ENCODE measurements at places on chromosomes 16 and 17.

- no peak for DNase-seq
Observed at GRCh38 chr16:75304521-75305363, 53.3 kb upstream of the BCAR1 start.

DNA sequence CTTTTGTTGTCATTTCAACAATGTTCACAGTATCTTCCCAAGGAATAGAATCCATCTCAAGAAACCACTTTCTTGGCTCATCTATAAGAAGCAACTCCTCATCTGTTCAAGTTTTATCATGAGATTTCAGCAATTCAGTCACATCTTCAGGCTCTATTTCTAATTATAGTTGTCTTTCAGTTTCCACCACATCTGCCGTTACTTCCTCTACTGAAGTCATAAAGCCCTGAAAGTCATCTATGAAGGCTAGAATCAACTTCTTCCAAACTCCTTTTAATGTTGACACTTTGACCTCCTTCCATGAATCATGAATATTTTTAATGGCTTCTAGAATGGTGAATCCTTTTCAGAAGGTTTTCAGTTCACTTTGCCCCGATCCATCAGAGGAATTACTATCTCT, 102.1 kb downstream of the CDH13 start:
- no peak for DNase-seq

DNA sequence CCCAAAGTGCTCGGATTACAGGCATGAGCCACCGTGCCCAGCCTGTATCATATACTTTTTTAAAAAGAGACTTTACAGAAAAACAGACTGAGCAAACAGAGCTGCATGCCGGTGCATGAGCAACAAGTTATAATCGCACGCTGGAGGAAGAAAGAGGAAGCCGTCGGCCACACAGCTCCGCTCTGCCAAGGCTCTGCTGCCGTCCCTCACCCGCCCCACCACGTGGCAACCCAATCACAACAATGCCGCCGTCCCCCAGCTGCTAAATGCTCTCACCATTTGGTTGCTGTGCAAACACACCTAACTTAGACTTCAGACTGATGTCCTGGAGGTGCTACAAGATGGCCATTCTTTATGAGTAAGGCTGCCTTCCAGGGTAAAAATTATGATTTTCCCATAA, 83.5 kb downstream of the ADCY9 start:
- DNase-seq, result peak; percentile 1

DNA sequence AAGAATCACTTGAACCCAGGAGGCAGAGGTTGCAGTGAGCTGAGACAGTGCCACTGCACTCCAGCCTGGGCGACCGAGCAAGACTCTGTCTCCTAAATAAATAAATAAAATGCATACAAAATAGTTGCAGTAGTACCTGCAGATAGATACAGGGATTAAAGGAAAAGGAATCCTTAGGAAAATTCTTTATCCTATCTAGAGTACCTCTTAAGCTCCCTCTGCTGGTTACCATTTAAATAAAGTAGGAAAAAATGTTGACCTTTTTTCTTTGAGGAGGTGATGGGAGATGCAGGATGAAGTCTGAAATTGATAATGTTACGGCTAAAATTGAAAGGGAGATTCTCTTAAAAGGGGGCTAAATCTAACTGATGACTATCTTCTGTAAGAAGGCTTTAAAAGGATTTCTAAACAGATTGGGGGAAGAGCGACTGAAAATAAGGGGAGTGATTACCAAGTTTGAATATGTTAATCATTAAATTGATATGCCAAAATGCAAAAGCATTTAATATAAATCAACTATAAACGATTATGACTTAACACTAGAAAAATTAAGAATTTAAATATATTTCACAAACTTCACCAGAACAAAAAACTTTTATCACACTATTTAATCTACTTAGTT, 29.4 kb downstream of the C16orf87 start:
- no peak for DNase-seq
